Neural progenitor cell (in vitro differentiated cells): ENCODE measurements at places on chromosomes 3 and 15. TPM values are rescaled to one million over a fixed set of nuclear protein-coding genes. Genes with fewer than 3 reads are reported as not detected.

The PSTPIP1 gene
- total RNA-seq, result 0.19 and 0.77 TPM in 2 replicates

- peaks cover 6% of the 10 kb centered on the region for H3K4me1 ChIP-seq
- no peak for DNase-seq
- H3K27ac ChIP-seq, result no peak overlapping the region
- H3K4me3 ChIP-seq, result no peak overlapping the region
- no peaks in the 10 kb centered on the region for H3K36me3 ChIP-seq
Measured at GRCh38 chr3:42814914-42815507, 5.8 kb downstream of the ACKR2 start.

DNA sequence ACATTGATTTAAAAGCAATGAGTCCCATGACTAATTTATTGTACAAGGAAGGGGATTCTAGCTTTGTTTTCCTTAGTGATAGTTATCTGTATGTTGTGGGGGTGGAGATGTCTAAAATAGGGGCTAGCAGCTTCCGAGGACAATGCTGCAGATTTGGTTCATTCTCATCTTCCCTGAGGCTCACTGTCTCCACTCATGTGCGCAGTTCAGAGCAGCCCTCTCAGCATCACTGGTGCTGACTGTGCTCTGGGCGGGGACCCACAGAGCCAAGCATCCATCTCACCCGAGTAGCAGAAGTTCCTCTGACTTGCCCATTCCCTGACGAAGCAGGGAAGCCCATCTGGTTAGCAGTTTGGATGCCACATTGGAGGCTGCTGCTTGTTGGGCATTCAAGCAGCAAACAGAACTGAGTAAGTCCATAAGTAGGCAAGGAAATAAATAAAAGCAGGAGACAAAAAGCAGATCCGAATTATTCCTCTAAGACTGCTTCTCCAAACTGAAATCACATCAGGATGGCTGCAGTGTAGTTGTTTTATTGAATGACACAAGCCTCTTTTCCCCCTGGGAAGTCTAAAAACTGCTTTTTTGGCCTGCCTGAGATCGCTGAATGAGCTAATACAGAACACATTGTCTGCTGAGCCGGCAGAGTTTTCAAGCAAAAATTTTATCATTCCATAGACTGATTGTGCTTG, 27.5 kb downstream of the RARB start:
- no peak overlapping the region for H3K4me3 ChIP-seq
- no peak overlapping the region for H3K27ac ChIP-seq
- no peaks in the 10 kb centered on the region for H3K27me3 ChIP-seq
- peaks cover 28% of the 10 kb centered on the region for H3K4me1 ChIP-seq
- H3K36me3 ChIP-seq, result no peaks in the 10 kb centered on the region

The BNIP2 gene
- total RNA-seq, result 69.9 and 81.4 TPM in 2 replicates

- H3K4me1 ChIP-seq, result no peaks in the 10 kb centered on the region
- no peak for DNase-seq
- H3K27ac ChIP-seq, result no peak overlapping the region
- no peaks in the 10 kb centered on the region for H3K27me3 ChIP-seq
Measured at GRCh38 chr15:85727068-85727467, 67.7 kb downstream of the KLHL25 start.

GRCh38 chr3:169603661-169604060, 59.9 kb downstream of the MECOM start:
- peaks cover 14% of the 10 kb centered on the region for H3K4me1 ChIP-seq
- no peaks in the 10 kb centered on the region for H3K27me3 ChIP-seq
- peak overlapping the region; percentile 47 for H3K27ac ChIP-seq
- H3K36me3 ChIP-seq, result no peaks in the 10 kb centered on the region
- no peak for DNase-seq

GRCh38 chr3:101026881-101027280, 33.7 kb upstream of the ABI3BP start:
- no peaks in the 10 kb centered on the region for H3K27me3 ChIP-seq
- no peaks in the 10 kb centered on the region for H3K4me1 ChIP-seq
- H3K36me3 ChIP-seq, result no peaks in the 10 kb centered on the region
